ENCODE measurements at places on chromosomes 3 and 15. TPM values are rescaled to one million over a fixed set of nuclear protein-coding genes. Genes with fewer than 3 reads are reported as not detected.

LYSMD4 gene
- total RNA-seq = 4.5 TPM

DNA sequence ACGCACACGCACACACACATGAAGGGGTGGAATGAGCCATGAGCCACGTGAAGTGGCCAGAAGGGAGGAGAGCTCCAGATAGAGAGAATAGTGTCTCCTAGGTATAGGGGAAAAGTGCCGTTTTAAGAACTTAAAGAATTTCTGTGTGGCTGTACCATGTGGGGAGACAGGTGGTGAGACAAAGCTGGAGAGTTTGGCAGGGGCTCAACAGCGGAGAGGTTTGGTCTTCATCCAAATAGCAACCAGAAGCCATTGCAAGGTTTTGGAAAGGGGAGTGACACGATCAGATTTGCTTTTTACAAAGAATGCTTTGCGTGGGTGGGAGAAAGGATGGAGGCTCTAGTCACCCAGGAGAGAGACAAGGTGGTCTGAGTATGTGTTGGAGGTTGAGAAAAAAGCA lies 146.0 kb downstream of the IL20RB start:
- no peak for DNase-seq

GRCh38 chr3:196867155-196867506 lies 589 bp upstream of the SENP5 start:
- DNase-seq = no peak

GALNT15 gene
- total RNA-seq = 0.09 TPM

GRCh38 chr3:11250902-11251806 lies 21.0 kb upstream of the ATG7 start:
- no peak for DNase-seq

DNA sequence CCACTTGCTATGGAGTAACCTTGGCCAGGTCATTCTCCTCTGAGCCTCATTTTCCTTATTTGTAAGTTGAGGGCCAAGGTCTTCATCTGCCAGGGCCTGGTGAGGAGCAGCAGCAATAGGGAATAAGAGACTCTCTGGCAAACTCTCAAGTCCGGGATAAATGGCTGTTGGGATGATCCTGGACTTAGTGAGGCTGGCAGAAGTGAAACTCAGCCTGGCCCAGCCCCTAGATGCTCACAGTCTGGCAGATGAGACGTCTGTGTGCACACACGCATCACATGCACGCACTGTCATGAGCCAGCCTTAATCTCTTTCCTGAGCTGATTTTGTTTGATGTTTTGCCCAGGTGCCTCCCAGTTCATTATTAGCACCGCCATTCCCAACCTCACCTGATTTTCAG lies 26.8 kb downstream of the SLC6A6 start:
- no peak for DNase-seq

GRCh38 chr3:100155590-100155989 lies 41.3 kb upstream of the FILIP1L start:
- no peak for DNase-seq

All from NCI-H460 (cell line).